ENCODE measurements at places on chromosomes 2 and 18. TPM values are rescaled to one million over a fixed set of nuclear protein-coding genes. Genes with fewer than 3 reads are reported as not detected.

- H3K4me3 ChIP-seq = no peak overlapping the region
- DNase-seq = no peak
- no peak overlapping the region for H3K27ac ChIP-seq
- peaks cover 2% of the 10 kb centered on the region for H3K36me3 ChIP-seq
- no peaks in the 10 kb centered on the region for H3K27me3 ChIP-seq
Measured at GRCh38 chr2:36562240-36562639, 35.7 kb downstream of the FEZ2 start.

GRCh38 chr2:102848366-102848839 lies 86.6 kb downstream of the TMEM182 start:
- H3K27me3 ChIP-seq = peaks cover 16% of the 10 kb centered on the region
- no peaks in the 10 kb centered on the region for H3K4me1 ChIP-seq
- no peak overlapping the region for H3K27ac ChIP-seq
- peaks cover 4% of the 10 kb centered on the region for H3K36me3 ChIP-seq
- DNase-seq = no peak

The SPATA3 gene
- total RNA-seq = 1.9 TPM

DNA sequence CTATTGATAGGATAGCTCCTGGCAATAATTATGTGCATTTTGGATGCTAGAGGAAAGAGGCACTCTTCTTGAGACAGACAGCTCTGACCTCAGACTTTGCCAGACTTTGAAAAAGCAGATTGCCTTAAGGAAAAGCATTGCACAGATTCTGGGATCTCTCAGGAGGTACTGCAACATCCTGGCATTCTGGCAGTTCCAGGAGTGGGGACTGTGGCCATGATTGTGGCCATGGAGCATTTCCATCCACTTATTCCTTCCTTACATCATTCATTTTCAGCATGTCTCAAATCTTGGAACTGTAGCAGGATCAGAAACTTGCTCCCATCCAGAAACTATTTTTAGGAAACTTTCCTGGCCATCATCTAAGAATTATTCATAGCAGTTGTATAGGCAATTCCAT lies 144.9 kb upstream of the FOSL2 start:
- H3K36me3 ChIP-seq = peaks cover 4% of the 10 kb centered on the region
- no peak overlapping the region for H3K4me3 ChIP-seq
- peaks cover 34% of the 10 kb centered on the region for H3K4me1 ChIP-seq
- no peak for DNase-seq
- no peak overlapping the region for H3K27ac ChIP-seq

- DNase-seq = no peak
- H3K27ac ChIP-seq = no peak overlapping the region
- H3K4me3 ChIP-seq = no peak overlapping the region
- peaks cover 30% of the 10 kb centered on the region for H3K4me1 ChIP-seq
- no peaks in the 10 kb centered on the region for H3K27me3 ChIP-seq
- peaks cover 6% of the 10 kb centered on the region for H3K36me3 ChIP-seq
Measured at GRCh38 chr2:69628325-69629021, 15.1 kb downstream of the AAK1 start.

The GLB1L gene
- total RNA-seq = 3.4 TPM

Data from activated T-cell treated with anti-CD3 and anti-CD28 coated beads, Interleukin-2, amount 50 U/mL, for 72 hours (primary cell).